ENCODE measurements at places on chromosomes 4 and X.

GRCh38 chrX:95536661-95537060 lies 1148.0 kb upstream of the DIAPH2 start:
- no peak for DNase-seq

- no peak for DNase-seq
These were observed 89.6 kb upstream of the MTM1 start for GRCh38 chrX:150478496-150479492.

DNA sequence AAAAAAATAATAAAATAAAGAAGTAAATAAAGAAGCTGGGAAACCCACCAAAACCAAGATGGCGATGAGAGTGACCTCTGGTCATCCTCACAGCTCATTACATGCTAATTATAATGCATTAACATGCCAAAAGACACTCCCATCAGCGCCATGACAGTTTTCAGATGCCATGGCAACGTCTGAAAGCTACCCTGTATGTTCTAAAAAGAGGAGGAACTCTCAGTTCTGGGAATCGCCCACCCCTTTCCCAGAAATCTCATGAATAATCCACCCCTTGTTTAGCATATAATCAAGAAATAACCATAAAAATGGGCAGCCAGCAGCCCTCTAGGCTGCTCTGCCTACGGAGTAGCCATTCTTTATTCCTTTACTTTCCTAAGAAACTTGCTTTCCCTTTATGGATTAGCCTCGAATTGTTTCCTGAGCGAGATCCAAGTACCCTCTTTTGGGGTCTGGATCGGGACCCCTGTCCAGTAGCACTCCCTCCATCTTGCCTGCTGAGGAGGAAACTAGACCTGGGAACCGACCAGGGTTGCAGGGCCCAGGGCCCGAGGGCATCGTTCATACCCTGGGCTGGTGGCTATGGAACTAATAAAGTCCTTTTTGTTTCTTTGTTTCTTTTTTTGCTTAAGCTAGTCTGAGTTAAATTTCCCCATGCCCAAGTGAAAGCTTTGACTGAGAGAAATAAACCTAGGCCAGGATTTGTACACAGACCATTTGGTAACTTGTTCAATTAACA lies 30.9 kb downstream of the HTT-AS start:
- DNase-seq, result no peak

GRCh38 chrX:154443479-154443910 lies 446 bp upstream of the FAM50A start:
- no peak for DNase-seq

DNA sequence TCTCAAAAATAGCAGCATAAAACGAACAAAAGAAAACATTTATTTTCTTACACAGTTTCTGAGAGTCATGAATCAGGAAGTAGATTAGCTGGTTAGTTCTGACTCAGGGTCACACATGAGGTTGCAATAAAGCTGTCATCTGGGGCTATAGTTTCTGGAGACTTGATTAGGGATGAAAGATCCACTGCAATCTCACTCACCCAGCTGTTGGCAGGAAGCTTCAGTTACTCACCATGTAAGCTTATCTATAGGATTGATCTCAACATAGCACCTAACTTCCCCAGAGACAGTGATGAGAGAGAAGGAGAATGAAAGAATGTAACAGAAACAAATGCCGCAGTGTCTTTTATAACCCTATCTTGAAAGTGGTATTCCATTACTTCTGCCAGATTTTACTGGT lies 435.5 kb downstream of the GABRG1 start:
- DNase-seq, result no peak

DNA sequence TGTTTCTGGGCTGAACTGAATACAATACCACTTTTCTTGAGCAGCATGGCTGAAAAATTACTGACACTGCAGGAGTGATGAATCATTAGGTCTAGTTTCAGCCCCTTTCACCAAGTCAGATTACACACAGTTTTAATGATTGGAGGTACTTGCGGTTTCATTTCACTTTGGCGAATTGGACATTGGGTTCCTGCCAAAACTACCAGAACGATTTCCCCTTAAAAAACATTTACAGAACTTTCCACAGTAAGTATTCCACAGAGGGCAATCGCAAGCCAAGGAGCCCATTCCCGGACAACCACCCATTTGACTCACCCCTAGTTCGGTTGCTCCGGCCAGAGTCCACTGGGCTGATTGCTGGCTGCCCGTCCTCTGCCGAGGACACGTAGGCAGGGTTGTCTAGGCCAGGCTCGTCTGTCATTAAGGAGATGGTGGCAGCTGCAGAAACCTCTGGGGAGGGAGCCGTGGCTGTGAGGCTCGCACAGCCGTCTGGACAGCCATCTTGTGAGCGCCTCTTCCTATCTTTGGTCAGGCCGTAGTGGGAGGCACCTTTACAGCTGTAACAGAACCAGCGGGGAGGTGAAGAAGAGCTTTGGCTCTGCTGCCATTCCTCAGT lies 83.5 kb downstream of the LNX1 start:
- no peak for DNase-seq

DNA sequence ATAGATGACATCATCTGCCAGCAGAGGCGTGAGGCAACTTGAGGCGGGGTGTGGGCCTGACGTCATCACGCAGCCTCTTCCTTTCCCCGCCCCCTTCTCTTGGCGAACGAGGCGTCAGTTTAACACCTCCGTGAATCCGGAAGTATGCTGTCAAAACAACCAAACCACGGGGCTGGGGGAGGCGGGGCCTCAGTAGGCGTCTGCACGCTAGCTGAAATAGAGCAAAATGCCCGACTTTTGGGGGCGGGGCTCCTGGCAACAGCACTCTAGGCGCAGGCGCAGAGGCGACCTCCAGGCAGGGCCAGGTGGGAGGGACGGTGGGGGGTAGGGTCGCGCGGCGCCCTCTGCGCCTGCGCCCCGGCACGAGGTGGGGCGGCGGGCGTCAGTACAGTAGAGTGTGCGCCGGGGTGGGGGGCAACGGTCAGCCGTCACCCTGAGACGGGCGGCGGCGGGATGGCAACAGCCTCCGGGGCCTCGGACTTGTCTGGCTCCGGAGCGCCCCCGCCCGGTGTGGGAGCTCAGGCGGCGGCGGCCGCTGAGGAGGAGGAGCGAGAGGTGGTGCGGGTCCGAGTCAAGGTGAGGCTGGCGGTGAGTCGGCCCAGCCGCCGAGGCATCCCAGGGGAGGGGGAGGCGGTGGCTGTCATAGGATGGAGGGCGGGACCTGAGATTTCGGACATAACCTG lies at the start of gene TBC1D25:
Gene TBC1D25 (plus strand): TSS at position 370 of the 683 bp plus-strand sequence. CDS start 84 bp downstream, at position 454.
- DNase-seq, result peak; percentile 88

GRCh38 chrX:148979786-148980185 lies 479.4 kb downstream of the AFF2 start:
- no peak for DNase-seq

DNA sequence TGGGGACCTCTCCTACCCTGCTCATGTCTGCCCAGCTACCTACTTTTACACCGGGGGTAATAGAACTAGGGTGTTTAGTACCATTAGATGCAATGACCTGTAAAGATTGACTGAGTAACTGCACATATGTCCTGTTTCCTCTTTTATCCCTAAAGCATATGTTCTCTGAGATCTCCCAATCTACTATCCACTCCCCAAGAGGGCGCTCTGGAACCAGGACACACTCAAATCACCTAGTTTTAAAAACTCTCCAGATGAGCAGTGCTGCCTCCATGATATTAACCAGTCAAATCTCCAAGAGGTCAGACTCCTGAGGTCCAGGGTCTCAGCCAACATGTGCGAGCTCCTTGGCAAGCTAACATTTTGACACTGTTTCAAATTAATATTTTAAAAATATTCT lies 87.0 kb upstream of the TSPAN5 start:
- no peak for DNase-seq

DNA sequence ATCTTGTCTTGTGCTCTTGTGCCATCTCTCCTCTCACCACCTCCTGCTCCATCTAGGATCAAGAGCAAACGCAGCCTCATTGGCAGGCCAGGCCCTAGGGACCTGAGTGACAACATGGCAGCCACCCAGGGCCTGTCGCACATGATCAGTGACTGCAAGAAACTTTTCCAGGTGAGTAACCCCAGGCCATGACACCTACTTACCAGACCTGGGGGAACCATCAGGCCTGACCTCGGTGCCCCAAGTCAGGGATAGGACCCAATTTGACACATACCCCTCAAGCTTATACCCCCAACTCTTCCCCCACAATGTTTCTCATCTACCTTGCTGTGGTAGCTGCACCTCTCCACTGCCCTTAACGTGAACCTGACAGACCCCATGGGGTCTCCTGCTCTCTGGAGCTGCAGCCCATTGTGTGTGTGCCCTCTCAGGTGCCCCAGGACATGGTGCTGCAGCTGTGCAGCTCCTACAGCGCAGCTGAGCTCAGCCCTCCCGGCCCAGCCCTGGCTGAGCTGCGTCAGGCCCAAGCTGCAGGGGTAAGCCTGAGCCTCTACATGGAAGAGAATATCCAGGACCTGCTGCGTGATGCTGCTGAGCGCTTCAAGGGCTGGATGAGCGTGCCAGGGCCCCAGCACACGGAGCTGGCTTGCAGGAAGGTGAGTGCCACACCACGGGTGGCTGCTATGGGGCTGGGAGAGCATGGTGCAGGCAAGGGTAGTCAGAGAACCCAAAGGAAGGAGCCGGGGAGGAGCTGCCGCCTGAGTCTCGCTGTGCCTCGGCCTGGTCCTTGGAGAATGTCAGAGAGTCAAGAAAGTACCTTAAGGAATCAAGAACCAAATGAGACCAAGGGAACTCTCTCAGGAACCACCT lies 74.8 kb downstream of the STARD8 start:
- no peak for DNase-seq

DNA sequence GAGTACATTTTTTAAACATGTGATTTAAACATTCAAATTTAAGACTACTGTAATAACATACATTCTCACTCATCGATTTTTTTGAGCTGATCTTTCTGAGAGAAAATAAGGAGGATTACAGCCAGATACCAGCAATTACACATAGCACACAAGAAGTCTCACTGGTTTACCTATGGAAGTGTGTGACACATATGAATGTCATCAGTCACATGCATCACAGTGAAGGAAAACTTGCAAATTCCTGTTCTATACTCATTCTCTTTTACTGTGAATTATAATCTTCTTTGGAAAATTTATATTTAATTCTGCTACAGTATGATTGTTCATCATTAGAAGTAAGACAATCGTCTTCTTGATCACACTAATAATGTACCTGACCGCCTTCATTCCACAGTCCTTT lies 21.3 kb upstream of the BMP2K start:
- DNase-seq, result no peak

DNA sequence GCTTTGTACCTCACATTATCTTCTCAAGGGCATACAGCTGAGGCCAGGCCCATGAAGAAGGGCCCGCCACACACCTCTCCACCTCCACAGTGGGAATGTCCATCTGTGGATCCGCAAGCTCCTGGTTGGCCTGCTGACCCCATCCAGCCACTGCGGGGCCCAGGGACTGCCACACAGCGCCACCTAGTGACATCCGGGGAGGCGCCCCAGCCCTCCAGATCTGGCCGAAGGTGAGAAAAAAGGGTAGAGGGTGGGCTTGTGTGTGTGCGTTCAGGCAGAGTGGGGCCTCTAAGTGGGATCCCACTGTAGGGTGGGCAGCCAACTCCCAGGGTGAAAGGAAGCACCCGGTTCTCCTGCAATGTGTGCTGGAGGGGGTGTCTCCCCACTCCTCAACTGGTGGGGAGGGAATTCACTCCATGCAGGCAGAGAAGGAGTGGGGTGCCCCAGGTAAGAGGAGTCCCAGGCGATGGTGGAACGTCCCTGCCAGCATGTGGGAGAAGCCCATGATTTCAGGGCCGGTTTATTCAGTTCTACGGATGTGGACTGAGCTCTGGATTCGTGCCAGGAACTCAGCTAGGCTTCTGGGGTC lies 117.3 kb downstream of the ENPP6 start:
- peak; percentile 4 for DNase-seq

DNA sequence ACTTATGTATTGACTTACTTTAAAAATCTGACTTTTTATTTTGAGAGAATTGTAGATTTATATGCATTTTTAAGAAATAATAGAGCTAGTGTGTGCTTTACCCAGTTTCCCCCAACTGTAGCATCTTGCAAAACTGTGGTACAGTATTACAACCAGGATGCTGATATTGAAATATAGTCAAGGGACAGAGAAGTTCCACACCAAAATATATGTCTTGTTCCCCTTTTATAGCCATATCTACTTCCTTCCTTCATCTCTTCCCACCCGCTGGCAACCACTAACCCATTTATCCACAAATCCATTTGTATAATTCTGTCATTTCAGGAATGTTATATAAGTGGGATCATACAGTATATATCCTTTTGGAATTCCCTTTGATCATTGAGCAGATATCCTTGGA lies 16.8 kb downstream of the KDM6A start:
- no peak for DNase-seq

DNA sequence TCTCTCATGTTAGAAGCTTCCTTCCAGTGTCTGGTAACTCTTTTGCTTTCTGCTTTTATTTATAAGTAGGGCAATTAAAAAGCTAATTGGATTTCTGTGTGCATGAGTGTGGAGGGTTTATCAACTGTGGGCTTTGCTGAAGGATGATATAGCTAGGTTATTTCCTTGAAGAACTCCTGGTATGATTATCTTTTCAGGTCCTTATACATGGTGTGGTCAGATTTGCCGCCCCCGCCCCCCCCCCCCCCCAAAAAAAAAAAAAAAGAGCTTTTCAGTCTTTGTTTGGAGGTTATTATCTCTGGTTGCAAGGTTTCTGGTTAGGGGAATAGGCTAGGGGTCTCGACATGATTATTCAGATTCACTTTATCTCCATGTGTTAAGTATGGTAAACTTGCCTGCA lies 35.9 kb downstream of the MOB1B start:
- no peak for DNase-seq

- DNase-seq, result no peak
These were observed 39.1 kb downstream of the CLOCK start for GRCh38 chr4:55507612-55508011.

DNA sequence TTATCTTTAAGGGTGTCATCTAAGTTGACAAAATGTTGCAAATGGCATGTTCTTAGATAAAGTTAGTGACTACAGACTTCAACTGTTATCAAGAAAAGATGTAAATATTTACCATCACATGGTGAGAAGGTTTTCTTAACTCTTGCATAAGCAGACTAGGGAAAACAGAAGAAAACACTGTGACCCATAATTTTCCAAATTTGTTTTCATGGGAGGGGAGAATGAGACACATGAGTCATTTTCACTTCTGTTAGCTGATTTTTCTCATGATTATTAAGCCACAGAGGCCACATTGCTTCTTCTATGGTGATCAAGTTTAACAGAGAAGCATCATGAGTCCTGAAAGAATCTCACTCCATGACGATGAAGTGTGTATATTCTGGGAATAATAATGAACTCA lies 30.2 kb upstream of the SYTL5 start:
- no peak for DNase-seq

- no peak for DNase-seq
These were observed 147.3 kb upstream of the FTHL17 start for GRCh38 chrX:31219174-31219573.

- no peak for DNase-seq
These were observed 108.1 kb downstream of the RAPGEF2 start for GRCh38 chr4:159210975-159211374.

DNA sequence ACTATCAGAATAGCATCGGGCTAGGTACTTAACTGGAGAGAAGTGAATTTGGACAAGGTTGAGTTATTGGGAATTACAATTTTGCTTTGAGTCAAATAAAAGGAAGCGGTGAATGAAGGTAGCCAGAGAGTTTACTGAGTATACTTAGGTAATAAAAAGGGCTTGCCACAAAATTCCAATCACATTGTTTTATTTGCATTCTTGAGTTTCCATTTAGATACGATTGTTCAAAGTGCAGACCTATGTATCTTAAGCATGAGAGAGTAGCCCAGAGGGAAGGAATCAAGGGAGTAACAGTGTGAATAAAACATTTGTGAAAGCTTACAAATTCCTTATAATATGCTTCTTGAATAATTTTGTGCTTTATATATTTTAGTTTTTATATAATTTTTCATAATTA lies 102.5 kb upstream of the NDST4 start:
- DNase-seq, result no peak

- no peak for DNase-seq
These were observed 132.4 kb downstream of the CORIN start for GRCh38 chr4:47705326-47705981.

All from activated T-helper 1 cell treated with anti-CD3 and anti-CD28 coated beads, Interleukin-2, amount 50 U/mL, for 16 hours (primary cell).